ENCODE measurements at places on chromosomes 1 and 21. TPM values are rescaled to one million over a fixed set of nuclear protein-coding genes. Genes with fewer than 3 reads are reported as not detected.
A peak's percentile ranks its signal among the peaks of the same experiment; 100 is the strongest.

DNA sequence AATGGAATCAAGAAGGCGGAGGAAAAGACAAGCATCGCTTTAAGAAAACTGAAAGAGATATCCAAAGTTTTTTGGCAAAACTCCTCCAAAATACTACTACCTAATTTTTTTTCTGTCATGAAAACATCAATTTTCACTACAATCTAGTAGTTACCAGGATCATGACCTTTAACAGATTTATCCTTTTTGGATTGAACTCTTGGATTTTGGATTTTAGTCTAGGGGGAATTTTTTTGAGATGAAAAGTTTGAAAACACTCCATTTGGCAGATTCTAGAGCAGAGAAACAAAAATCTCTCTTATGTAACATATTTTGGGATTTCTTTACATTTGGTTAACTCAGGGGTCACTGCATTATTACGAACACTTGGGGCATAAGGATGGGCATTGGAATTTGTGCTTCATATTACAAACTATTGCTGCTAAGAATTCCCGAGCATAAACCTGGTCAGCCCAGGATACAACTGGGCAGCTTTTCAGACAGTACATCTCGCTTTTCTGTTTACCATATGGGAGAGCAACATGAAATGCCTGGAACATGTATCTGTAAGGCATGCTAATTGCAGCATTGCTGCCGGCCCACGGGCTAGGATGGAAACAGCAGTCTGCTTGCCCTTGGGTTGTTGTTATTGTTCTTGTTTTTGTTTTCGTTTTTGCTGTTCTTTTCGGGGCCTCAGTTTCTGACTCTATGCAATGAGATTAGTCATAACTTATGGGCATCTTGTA is 264.3 kb downstream of the RHOU start:
- H3K27ac ChIP-seq: no peak overlapping the region
- DNase-seq: no peak
- no peaks in the 10 kb centered on the region for H3K27me3 ChIP-seq
- no peak overlapping the region for H3K4me3 ChIP-seq
- no peaks in the 10 kb centered on the region for H3K4me1 ChIP-seq

The RTCA gene
- 41.3 TPM for total RNA-seq

DNA sequence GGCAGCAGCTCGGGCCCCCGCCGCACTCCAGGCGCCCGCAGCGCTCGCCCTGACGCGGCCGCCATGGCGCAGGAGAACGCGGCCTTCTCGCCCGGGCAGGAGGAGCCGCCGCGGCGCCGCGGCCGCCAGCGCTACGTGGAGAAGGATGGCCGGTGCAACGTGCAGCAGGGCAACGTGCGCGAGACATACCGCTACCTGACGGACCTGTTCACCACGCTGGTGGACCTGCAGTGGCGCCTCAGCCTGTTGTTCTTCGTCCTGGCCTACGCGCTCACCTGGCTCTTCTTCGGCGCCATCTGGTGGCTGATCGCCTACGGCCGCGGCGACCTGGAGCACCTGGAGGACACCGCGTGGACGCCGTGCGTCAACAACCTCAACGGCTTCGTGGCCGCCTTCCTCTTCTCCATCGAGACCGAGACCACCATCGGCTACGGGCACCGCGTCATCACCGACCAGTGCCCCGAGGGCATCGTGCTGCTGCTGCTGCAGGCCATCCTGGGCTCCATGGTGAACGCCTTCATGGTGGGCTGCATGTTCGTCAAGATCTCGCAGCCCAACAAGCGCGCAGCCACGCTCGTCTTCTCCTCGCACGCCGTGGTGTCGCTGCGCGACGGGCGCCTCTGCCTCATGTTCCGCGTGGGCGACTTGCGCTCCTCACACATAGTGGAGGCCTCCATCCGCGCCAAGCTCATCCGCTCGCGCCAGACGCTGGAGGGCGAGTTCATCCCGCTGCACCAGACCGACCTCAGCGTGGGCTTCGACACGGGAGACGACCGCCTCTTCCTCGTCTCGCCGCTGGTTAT is 2.8 kb downstream of the KCNJ9 start:
- H3K4me3 ChIP-seq: peak overlapping the region; percentile 65
- no peak overlapping the region for H3K27ac ChIP-seq
- H3K36me3 ChIP-seq: no peaks in the 10 kb centered on the region
- DNase-seq: peak; percentile 66
- H3K27me3 ChIP-seq: peaks cover 54% of the 10 kb centered on the region

The LMOD1 gene
- 9.2 TPM for total RNA-seq

DNA sequence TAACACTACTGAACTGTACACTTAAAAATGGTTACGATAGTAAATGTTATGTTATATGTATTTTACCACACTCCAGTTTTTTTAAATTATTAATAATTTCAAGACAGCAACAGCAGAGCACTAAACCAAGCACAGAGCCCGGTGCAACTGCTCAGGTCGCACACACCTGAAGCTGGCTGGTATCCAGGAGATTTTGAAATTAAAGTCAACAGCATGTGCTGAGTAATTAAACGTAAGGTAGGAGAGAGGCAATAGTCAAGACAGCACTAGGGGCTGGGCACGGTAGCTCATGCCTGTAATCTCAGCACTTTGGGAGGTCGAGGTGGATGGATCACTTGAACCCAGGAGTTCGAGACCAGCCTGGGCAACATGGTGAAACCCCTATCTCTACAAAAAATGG is 35.1 kb upstream of the SLC30A10 start:
- peaks cover 13% of the 10 kb centered on the region for H3K36me3 ChIP-seq
- H3K27ac ChIP-seq: no peak overlapping the region
- H3K4me3 ChIP-seq: no peak overlapping the region
- no peaks in the 10 kb centered on the region for H3K27me3 ChIP-seq

- no peak overlapping the region for H3K27ac ChIP-seq
- H3K36me3 ChIP-seq: no peaks in the 10 kb centered on the region
- no peak overlapping the region for H3K4me3 ChIP-seq
- no peak for DNase-seq
- H3K4me1 ChIP-seq: no peaks in the 10 kb centered on the region
- H3K27me3 ChIP-seq: peaks cover 29% of the 10 kb centered on the region
These were observed 90.5 kb downstream of the NUF2 start for GRCh38 chr1:163412221-163412620.

DNA sequence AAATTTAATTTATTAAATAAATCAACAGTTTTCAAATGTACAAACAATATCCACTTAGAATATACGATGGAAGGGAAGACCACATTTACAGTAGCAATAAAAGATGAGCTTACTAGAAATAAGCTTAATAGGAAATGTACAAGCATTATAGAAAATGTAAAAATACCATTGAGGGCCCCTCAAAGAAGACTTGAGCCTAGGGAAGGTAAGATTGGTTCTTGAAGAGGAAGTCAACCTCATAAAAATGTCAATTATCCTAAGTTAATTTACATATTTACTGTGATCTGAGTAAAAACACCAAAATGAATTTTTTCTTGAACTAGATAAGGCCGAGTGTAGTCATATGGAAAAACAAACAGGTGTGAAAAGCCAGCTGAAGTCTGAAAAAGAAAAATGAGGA is 39.7 kb upstream of the TRIM67 start:
- no peak for DNase-seq
- no peak overlapping the region for H3K4me3 ChIP-seq
- no peaks in the 10 kb centered on the region for H3K36me3 ChIP-seq
- H3K27ac ChIP-seq: no peak overlapping the region
- no peaks in the 10 kb centered on the region for H3K27me3 ChIP-seq

GRCh38 chr1:155379631-155380090 is 59.0 kb downstream of the RUSC1 start:
- H3K4me1 ChIP-seq: peaks cover 20% of the 10 kb centered on the region
- peak overlapping the region; percentile 75 for H3K27ac ChIP-seq
- no peaks in the 10 kb centered on the region for H3K27me3 ChIP-seq
- DNase-seq: no peak

- peak overlapping the region; percentile 87 for H3K4me3 ChIP-seq
- DNase-seq: peak; percentile 59
- peak overlapping the region; percentile 100 for H3K27ac ChIP-seq
- no peaks in the 10 kb centered on the region for H3K27me3 ChIP-seq
- peaks cover 72% of the 10 kb centered on the region for H3K4me1 ChIP-seq
These were observed 9.3 kb downstream of the IRF2BP2 start for GRCh38 chr1:234600418-234601281.

The TPTE gene
- not detected for total RNA-seq

- H3K4me3 ChIP-seq: no peak overlapping the region
- DNase-seq: no peak
- H3K27ac ChIP-seq: no peak overlapping the region
- H3K27me3 ChIP-seq: no peaks in the 10 kb centered on the region
These were observed 35.6 kb upstream of the RNPC3 start for GRCh38 chr1:103489935-103490334.

GRCh38 chr1:229848752-229849677 is 218.0 kb upstream of the GALNT2 start:
- H3K36me3 ChIP-seq: no peaks in the 10 kb centered on the region
- H3K4me3 ChIP-seq: no peak overlapping the region
- H3K27me3 ChIP-seq: no peaks in the 10 kb centered on the region
- no peak for DNase-seq
- H3K27ac ChIP-seq: no peak overlapping the region

DNA sequence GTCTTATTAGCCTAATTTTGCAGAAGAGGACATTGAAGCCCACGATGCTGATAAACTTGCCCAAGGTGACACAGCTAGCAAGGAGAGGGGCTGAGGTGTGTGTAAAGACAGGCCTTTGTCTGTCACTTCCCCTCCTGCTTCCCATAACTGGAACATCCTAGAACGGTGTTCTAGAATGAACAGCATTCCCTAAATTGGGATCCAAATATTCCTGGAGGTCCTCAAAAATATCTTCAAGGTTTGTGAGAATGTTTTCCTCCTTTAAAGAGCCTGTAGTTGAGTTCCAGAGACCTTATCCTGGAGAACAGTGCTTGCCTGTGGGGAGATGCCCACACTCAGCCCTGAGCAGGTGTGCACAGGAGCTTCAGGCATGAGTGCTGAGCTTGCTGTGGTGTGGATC is 41.5 kb upstream of the SAMD13 start:
- no peaks in the 10 kb centered on the region for H3K27me3 ChIP-seq
- H3K4me3 ChIP-seq: no peak overlapping the region
- no peak for DNase-seq
- H3K4me1 ChIP-seq: peaks cover 7% of the 10 kb centered on the region

GRCh38 chr1:87878873-87879272 is 550.2 kb downstream of the LMO4 start:
- no peak for DNase-seq
- no peak overlapping the region for H3K4me3 ChIP-seq
- no peak overlapping the region for H3K27ac ChIP-seq
- H3K4me1 ChIP-seq: no peaks in the 10 kb centered on the region

GRCh38 chr1:40308036-40308727 is 8.9 kb downstream of the COL9A2 start:
- H3K27ac ChIP-seq: no peak overlapping the region
- H3K4me1 ChIP-seq: peaks cover 7% of the 10 kb centered on the region
- DNase-seq: peak; percentile 40
- no peaks in the 10 kb centered on the region for H3K36me3 ChIP-seq
- peaks cover 15% of the 10 kb centered on the region for H3K27me3 ChIP-seq
- no peak overlapping the region for H3K4me3 ChIP-seq

The C1orf115 gene
- 14.2 TPM for total RNA-seq

The C8A gene
- not detected for total RNA-seq

- DNase-seq: no peak
- H3K27ac ChIP-seq: no peak overlapping the region
- H3K36me3 ChIP-seq: peaks cover 40% of the 10 kb centered on the region
- peaks cover 7% of the 10 kb centered on the region for H3K4me1 ChIP-seq
These were observed 12.9 kb downstream of the MIIP start for GRCh38 chr1:12032161-12032621.

The ZNF362 gene
- 32.4 TPM for total RNA-seq

DNA sequence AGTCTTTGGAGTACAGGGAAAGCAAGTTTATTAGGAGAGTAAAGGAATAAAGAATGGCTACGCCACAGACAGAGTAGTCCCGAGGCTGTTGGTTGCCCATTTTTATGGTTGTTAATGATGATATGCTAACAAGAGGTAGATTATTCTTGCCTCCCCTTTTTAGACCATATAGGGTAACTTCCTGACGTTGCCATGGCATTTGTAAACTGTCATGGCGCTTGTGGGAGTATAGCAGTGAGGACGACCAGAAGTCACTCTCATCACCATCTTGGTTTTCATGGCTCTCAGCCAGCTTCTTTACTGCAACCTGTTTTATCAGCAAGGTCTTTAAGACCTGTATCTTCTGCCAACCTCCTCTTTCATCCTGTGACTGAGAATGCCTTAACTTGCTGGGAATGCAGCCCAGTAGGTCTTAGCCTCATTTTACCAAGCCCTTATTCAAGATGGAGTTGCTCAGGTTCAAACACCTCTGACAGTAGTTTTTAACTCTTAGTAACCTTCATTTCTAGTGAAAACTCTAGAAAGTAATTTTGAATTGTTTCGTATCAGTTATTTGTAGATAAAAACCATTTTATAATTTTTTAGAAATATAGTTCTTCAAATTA is 26.2 kb downstream of the TCP10L start:
- peaks cover 12% of the 10 kb centered on the region for H3K4me1 ChIP-seq
- H3K27me3 ChIP-seq: no peaks in the 10 kb centered on the region
- H3K27ac ChIP-seq: no peak overlapping the region

DNA sequence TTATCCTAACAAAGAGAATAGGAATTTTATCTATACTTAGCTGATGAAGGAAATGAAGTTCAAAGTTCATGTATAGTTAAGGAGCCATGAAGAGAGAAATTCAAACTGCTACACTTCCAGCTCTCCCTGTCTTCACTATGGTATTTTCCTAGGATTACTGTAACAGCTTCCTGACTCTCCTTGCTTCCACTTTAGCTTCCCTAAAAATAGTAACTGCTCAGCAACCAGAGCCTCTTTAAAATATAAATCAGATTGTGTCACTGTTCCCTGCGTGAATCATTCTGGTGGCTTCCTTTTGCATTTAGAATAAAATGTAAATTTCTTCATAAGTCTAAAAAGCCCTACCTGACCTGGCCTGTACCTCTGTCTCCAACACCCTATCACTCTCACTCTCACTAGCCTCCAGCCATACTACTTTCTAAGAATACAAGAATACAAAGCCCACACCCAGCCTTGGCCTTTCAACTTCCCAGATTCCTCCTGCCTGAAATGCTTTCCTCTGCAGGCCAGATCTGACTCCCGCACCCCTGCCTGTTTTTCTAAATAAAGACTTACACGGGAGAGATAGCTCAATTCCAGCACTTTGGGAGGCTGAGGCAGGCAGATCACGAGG is 30.5 kb downstream of the OR10J1 start:
- no peak overlapping the region for H3K27ac ChIP-seq
- H3K36me3 ChIP-seq: no peaks in the 10 kb centered on the region
- H3K4me1 ChIP-seq: peaks cover 10% of the 10 kb centered on the region
- H3K4me3 ChIP-seq: no peak overlapping the region
- no peak for DNase-seq
- H3K27me3 ChIP-seq: no peaks in the 10 kb centered on the region

GRCh38 chr1:87786861-87787545 is 458.3 kb downstream of the LMO4 start:
- H3K36me3 ChIP-seq: no peaks in the 10 kb centered on the region
- no peak overlapping the region for H3K27ac ChIP-seq
- no peak for DNase-seq
- peaks cover 6% of the 10 kb centered on the region for H3K27me3 ChIP-seq
- H3K4me3 ChIP-seq: no peak overlapping the region

The SKI gene
- total RNA-seq: 37.9 TPM

GRCh38 chr1:116971258-116971860 is 30.2 kb upstream of the CD101 start:
- no peak for DNase-seq
- no peaks in the 10 kb centered on the region for H3K27me3 ChIP-seq
- H3K4me3 ChIP-seq: no peak overlapping the region
- peak overlapping the region; percentile 38 for H3K27ac ChIP-seq
- H3K4me1 ChIP-seq: peaks cover 24% of the 10 kb centered on the region

- H3K4me3 ChIP-seq: peak overlapping the region; percentile 66
- H3K27me3 ChIP-seq: peaks cover 60% of the 10 kb centered on the region
- no peak for DNase-seq
- no peak overlapping the region for H3K27ac ChIP-seq
These were observed 432 bp downstream of the EPHB2 start for GRCh38 chr1:22711071-22711470.

GRCh38 chr1:114750780-114751179 is 7.0 kb downstream of the CSDE1 start:
- H3K4me3 ChIP-seq: peak overlapping the region; percentile 27
- peak overlapping the region; percentile 77 for H3K27ac ChIP-seq
- H3K36me3 ChIP-seq: peaks cover 24% of the 10 kb centered on the region
- H3K4me1 ChIP-seq: peaks cover 100% of the 10 kb centered on the region
